ENCODE measurements at places on chromosomes 13 and 19.

- no peak for DNase-seq
Measured at GRCh38 chr13:34025746-34026145, 207.8 kb downstream of the RFC3 start.

GRCh38 chr19:45440873-45441654 is 17.3 kb upstream of the ERCC1 start:
- DNase-seq = no peak

DNA sequence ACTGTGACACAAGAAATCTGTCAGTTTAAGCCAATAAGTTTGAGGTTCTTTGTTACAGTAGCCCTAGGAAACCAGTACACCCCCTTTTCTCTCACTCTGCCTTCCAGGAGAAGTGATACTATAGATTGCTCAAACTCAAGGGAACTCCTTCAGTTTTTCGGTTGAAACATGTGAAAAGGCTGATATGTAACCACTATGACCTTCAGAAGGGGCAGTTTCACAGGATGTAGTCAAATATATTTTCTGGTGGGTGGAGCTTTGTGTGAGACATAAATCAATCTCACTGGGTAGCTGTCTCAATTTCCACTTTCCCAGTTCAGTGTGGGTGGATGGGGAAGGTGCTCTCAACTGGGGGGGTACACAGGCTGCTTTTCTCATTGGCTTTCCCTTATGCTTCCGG is 41.7 kb downstream of the HTR2A start:
- no peak for DNase-seq

DNA sequence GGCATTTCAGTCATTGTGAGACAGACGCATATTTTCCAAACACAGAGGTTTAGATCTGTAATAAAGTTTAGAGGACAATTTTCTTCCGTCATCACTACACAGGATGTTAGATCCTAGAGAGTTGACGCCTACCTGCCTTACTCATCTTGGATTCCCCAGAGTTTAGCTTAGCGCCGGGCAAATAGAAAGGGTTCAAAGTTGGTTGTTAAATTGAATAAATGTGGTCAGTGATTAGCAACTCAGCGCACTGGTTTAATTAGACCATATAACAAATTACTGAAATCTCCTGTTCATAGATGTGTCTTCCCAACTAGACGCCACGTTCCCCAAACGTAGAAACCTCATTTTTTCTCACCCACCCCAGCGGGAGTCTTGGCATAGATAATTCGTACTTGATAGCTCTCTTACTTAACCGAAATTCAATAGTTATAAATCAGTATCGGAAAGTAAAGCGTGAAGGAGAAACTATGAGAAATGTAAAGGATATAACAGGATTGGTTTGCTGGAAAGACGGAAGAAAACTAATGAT is 726 bp upstream of the UFM1 start:
- DNase-seq = no peak

DNA sequence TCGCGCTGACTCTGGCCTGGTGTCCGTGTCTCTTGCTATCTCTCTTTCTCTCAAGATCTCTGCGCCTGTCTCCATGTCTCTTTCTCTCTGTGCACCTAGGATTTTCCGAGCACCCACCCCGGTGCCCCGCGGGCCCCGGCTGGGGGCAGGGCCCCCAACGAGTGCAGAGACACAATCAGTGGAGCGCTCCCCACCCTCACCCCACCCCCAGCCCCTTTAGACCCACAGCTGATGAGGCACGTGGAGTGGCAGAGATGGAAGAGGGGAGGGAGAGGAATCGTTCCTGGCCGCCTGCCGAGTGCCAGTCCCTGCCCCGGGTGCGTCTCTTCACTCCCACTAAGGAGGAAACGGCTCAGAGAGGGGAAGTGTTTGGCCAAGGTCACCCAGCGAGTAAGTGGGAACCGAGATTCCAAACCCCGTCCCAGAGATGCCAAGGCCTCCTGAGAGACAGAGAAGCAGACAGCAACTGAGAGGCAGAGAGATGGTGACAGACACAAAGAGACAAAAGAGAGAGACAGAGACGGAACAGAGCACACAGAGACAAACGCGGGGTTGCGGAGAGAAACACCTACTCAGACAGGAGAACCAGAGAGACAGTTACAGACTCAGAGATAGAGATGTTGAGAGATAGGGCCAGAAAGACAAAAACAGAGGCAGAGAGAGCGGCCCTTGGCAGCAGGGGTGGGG is 626 bp upstream of the BCL3 start:
- no peak for DNase-seq

GRCh38 chr19:5890099-5890498 is 13.5 kb downstream of the NDUFA11 start:
- DNase-seq = no peak

- no peak for DNase-seq
Measured at GRCh38 chr19:42175952-42176648, 41.4 kb downstream of the DEDD2 start.

GRCh38 chr19:50835785-50836542 is 2.6 kb upstream of the KLK15 start:
- no peak for DNase-seq

- DNase-seq = no peak
Measured at GRCh38 chr19:33488826-33489225, 32.8 kb downstream of the PEPD start.

DNA sequence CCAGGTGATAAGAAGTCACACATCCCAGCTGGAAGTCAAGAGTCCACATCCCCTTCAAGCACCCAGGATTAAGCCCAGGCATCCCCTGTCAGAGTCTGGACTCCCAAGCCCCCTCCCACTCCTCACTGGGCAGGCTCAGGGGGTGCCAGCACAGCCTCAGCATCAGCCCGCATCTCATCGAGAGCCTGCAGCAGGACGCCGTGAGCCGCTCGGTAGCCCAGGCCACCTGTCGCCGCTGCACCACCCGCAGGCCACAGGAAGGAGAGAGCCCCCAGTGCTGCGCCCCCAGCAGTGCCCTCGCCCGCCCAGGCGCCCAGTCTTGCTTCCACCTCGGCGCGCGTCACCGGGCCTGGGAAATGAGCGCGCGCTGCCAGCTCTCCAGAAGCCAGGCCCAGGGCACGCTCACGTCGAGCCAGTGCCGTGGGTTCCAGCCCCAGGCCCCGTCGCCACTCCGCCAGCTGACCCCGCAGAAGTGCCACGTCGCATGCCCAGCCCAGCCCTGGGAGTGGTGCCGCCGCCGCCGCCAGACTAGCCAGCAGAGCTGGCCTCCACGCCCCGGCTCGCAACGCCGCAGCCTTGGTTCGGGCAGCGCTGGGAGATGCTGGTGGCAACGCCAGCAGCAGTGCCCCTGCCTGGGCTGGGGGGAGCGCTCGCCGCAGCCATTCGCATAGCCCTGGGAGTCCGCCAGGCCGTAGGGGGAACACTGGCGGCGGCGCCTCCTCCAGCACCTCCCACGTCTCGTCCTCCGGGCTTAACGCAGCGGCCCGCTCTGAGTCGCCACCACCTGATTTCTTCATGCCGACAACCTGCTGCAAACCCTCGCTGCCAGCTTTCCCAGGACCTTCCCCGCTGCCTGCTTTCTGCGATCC is 3.8 kb downstream of the IRGQ start:
- DNase-seq = no peak

GRCh38 chr19:48768994-48769713 is 13.8 kb downstream of the FGF21 start:
- no peak for DNase-seq

DNA sequence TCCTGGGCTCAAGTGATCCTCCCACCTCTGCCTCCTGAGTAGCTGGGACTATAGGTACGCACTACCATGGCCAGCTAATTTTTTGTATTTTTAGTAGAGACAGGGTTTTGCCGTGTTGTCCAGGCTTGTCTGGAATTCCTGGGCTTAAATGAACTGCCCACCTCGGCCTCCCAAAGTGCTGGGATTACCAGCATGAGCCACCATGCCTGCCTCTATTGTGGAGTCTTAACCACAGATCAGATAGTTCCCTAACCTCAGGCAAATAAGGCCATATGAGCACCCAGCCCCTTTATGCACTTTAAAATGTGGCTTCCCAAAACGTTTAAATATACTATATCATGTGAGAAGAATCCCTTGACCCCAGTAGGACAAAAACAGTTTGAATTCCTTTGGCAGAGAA is 16.4 kb downstream of the CNMD start:
- DNase-seq = no peak

DNA sequence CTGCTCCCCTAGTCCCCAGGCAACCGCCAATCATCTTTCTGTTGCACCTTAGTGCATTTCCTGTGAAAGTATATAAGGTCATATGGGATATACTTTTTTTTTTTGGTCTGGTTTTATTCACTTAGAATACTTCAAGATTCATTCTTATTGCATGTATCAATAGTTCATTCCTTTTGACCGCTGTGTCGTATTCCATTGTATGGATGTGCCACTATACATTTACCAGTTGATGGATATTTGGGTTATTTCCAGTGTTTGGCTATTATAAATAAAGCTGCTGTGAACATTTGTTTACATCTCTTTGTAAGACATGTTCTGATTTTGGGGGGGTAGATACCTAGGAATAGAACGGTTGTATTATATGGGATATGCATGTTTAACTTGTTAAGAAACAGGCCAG is 9.9 kb upstream of the UBA2 start:
- DNase-seq = no peak

GRCh38 chr13:113546571-113547237 is 37.8 kb upstream of the TFDP1 start:
- no peak for DNase-seq

GRCh38 chr13:29689548-29689947 is 94.1 kb upstream of the SLC7A1 start:
- DNase-seq = no peak

- no peak for DNase-seq
Measured at GRCh38 chr13:73722120-73722519, 412.1 kb downstream of the KLF12 start.

- no peak for DNase-seq
Measured at GRCh38 chr19:48424694-48425219, 21.0 kb upstream of the GRWD1 start.

- DNase-seq = no peak
Measured at GRCh38 chr13:57352114-57352513, 185.1 kb downstream of the PRR20E start.

GRCh38 chr13:114022876-114023275 is 49.0 kb upstream of the C13orf46 start:
- no peak for DNase-seq

GRCh38 chr19:38932425-38933179 is 1.9 kb downstream of the MRPS12 start:
- no peak for DNase-seq

DNA sequence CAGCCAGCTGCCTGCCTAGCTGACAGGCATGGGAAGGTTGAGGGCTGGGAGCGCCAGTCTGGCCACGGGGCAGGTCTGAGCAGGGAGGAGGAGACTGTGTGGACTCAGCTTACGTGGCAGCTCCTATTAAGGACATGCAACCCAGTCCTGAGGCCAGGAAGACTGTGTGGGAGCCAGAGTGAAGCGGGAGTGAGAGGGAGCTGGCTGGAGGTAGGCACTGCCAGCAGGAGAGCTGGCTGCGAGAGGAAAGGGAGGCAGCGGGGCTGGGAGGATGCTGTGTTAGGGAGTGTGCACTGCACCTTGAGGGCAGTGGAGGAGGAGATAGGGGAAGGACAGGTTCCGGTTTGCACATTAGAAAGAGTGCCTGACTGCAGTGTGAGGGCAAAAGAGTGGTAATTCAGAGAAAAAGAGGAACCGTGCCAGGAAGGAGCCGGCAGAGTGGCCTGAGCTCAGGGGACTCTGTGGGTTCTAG is 99.2 kb downstream of the SLC7A1 start:
- DNase-seq = no peak

- no peak for DNase-seq
Measured at GRCh38 chr19:22030680-22031079, 19.9 kb upstream of the ZNF208 start.

DNA sequence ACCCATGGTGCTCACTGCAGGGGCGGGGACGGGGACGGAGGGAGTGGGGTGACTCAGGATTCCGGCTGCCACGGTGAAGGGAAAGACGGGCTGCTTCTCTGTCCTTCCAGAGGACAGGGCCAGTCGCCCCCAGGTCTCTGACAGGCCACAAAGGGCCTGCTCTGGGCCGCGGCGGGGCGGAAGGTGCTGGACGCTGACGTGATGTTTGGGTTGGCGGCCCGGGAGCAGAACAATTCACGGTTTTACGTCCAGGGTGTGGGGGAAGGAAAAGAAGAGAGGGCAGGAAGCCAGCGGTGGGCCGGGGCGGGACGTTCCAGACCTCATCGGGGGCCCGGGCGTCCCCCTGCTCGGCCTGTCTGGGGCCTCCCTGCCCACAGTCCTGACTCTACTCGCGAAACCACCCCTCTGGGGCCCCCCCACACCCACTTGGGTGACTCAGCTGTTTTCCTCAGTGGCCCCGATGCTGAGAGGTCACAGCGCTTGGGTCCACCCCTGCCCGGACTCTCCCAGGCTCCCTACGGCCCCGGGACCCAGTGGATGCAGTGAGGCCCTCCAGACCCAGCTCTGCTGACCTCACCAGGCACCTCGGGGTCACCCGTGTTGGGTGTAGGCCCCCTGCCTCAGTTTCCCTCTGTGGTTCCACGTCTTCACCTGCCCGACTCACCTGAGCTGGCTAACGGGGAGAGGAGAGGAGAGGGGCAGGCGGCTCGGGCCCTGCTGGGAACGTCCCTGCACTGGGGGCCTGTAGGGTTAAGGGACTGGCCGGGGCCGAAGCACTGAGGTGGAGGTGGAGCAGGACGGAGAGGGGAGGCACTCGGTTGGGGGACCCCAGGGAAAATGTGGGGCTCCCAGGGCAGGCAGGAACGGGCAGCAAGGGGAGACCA is 29.2 kb downstream of the PIP5K1C start:
- DNase-seq = no peak

DNA sequence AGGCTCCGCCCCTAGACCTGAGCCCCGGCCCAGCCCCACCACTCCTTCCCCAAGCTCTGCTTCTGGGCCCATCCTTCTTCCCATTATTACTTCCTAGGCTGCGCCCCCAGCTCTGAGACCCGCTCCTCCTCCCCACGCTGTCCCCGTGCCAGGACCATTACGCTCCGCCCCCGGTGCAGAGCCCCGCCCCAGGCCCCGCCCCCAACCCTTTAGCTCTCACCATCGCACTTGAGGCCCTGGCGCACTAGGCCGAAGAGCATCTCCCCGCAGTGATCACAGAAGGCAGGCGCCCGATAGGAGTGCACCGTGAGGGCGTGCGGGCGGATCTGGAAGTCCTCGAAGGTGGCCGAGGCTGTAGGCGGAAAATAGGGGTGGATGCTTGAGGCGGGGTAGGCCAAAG is 6.2 kb downstream of the PRKD2 start:
- DNase-seq = no peak

DNA sequence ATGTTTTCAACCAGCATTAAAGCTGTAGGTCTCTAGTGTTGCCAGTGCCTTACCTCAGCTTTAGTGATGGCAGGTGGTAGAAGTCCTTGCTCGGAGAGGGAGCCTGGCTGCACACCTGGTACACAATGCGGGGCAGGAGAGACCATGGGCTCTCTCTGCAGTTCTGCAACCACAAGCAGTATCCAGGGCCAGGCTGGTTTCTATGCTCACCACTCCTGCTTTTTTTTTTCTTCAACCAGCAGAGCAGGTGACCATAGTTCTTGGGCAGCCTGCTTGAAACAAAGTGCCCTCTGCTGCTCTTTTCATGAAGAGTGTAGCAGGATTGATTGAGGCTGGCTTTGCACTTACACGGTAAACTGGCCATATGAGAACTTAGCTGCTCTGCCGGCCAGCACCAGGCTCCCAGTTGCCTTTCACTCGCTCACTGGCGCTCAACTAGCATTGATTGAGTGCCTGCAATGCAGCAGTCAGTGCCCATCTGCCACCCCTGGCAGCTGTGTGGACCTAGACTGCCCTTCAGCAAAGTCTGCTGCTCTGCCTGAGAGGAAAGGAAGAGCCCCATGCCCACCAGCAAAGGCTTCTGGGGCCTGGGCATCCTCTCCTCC is 4.4 kb upstream of the CHAMP1 start:
- DNase-seq = no peak

GRCh38 chr19:18633321-18633720 is 3.5 kb upstream of the KLHL26 start:
- no peak for DNase-seq

- DNase-seq = no peak
Measured at GRCh38 chr19:8396563-8397203, 6.5 kb downstream of the RAB11B start.

Data from hypothalamus (tissue), 51 donors.